Fibroblast of the conjunctiva (primary cell): ENCODE measurements at places on chromosomes 5 and 9.

GRCh38 chr5:36452424-36453006, 150.8 kb upstream of the RANBP3L start:
- no peak for DNase-seq

DNA sequence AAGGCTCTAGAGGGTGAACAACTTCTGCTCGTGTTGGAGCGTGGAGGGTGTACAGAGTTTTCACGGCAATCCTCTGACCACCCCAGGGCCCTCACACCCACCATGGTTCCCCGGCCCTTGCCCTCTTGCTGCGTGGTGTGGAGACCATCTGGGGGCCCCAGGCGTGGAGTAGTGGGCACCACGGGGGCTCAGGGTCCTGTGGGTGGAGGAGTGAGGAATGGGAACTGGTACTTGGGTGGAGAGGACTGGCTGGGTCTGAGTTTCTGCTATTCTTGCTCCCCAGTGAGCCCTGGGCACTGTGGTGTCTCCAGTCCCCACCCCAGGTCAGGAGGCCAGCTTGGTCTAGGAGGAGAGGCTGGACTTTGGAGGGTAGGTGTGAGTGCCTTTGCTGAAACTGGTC, 21.9 kb upstream of the TRIM52 start:
- no peak for DNase-seq

GRCh38 chr9:75451505-75451904, 363.2 kb downstream of the OSTF1 start:
- DNase-seq: no peak

DNA sequence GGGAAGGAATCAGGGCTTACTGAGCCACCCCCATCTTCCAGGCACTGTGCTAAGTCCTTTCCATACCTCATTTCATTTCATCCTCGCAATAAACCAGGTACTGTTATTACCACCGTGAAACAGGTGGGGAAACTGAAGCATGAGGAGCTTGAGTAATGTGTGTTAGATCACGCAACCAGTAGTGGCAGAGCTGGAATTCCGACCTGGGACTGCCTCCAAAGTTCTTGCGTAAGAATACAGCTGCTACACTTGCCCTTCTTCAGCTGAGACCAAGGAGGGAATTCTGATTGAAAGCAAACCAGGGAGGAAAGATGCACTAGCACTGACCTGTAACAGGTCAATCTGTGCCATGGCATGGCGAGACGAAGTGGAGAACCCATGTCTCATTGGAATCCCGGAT, 113.4 kb upstream of the MSX2 start:
- peak; percentile 14 for DNase-seq

DNA sequence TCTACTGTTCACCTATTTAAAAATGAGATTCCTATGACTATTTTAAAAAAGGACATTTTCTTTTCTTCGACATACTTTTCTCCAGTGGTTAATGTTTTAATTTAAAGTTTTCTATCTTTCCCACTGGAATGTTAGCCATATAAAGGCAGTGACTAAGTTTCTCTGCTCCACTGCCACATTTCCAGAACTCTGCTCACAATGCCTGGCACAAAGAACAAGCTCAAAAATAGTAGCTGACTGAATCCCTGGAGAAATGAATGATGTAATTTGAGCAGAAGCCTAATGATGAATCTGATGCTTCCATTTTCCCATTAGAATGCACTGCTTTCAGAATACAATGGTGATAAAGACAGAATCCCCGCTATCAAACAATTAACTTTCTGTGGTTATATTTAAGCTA, 817.8 kb downstream of the MTRR start:
- DNase-seq: peak; percentile 32

GRCh38 chr5:103031607-103032006, 88.3 kb downstream of the GIN1 start:
- no peak for DNase-seq

DNA sequence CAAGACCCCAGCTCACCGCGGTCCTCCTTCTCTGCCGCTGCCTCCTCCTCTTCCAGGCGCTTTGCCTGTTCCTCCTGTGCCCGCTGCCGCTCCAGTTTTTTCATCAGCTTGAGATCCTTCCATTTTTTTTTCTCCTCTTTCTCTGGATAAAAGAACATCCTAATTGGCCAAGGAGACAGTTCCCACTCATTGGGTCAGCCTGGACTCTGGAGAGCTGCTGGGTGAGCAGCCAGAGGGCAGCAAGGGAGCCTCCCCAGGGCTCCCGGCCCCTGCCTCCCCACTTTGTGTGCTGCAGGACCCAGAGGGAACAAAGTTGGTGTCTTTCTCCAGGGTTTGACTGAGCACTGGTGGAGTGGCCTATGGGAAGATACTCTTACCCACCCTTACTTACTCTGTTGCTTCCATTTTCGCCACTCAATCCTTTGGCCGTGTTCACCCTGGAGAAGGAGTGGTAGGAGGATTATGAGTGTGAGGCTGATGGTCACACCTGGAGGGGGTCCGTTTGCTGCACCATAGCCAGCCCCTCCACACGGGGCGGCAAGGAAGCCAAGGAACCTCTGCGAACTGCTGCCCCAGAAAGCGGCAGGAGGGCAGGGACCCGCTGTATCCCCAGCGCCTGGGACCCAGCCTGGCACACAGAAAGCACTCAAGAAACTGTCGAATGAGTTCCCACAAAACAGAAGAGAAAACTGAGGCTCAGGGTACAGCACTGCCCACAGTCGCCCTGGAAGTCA, 708 bp downstream of the SPOUT1 start:
- DNase-seq: no peak

GRCh38 chr9:128969491-128969890, 22.0 kb downstream of the NUP188 start:
- DNase-seq: no peak

- no peak for DNase-seq
Observed at GRCh38 chr5:146040527-146040926, 64.8 kb downstream of the PLAC8L1 start.

DNA sequence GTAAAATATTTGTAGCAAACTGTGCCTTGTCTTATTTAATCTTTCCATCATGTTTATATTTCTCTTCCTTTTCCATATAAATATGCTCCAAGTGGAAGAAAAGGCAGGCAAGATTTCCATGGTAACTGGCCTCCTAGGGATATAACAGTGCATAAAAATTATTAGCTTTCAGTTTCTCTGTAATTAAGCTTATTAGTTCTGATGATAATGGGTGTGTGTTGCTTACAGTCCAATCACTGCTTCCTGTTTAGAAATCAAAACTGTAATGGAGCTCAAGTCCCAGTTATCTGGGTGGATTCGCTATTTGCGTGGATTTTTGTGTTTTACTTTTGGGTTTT, 213.0 kb downstream of the PJA2 start:
- DNase-seq: no peak

DNA sequence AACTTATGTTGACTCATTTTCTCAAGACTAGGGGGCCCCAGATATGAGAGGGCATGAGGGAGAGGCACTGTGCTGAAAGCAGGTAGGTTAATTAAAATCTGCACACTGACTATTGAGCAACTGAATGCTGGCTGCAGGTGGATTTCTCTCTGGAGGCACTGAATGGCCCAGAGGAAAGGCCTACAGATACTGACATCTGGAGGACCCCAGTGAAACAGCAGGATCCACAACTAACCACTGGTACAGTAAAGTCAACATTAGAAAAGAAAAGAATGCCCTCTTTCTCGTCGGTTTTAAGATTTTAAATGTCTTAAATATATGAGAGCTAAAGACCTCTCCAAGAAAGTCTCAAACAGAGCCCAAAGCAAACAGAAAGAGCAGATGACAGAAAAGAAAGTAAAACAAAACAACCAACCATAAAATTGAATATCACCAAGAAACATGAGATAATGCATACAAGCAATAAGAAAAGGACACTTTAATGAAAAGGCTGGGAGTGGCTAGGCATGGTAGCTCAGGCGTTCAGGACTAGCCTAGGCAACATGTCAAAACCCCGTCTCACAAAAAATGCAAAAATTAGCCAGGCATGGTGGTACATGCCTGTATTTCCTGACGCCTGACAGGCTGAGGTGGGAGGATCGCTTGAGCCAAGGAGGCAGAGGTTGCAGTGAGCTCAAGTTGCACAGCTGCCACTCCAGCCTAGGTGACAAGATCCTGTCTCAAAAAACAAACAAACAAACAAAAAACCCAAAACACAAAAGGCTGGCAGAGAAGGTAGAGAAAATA, 43.3 kb downstream of the PUM3 start:
- no peak for DNase-seq

DNA sequence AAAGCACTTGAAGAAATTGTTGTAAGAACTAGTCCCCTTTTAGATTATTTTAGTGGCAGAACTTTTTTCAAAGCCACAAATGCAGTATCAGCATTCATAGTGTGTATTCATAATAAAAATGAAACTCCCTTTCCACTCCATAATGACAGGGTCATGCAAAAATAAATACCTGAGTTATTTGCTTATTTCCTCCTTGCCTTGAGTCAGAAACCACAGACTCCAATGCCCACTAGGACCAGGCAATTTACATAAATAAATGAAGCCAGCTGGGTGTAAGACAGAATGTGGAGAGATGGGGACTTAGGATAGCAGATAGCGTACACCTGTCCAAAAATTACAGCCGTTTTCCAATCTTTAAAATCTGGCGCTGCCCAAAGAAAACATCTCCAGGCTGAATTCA, 417.8 kb downstream of the TMEM161B start:
- DNase-seq: no peak

DNA sequence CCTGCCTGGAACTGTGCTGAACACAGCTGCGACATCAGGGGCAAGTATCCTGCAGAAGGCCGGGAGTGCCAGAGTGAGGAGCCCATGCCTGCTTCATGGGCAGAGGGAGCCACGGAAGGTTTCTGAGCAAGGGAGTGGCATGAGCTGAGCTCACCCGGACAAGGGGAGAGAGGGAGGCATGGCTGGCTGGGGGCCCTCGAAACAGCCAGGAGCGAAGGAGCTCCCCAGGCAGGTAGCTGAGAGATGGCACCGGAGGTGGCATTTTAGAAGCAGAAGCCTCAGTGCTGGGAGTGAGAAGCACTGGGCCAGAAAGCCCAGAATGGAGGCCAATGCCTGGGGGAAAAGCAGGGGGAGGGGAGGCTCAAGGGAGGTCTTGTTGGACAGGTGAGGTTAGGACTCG, 56.9 kb upstream of the SARDH start:
- DNase-seq: no peak

DNA sequence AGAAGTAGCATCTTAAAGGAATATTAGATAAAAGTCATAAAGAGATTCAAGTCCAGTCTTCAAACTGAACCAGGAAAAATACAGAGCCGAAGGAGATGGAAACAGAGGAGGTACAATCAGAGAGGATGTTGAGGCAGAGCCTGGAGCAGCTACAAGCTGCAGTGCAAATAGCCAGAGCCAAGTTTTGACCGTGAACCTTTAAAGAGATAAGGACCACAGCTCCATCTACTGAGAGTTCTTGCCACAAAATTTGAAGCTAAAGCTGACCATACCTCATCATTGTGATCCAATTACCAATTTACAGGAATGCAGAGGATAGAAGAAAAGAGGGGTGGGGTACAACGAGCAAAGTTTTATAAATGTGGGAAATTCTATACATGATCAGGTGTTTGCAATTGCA, 10.4 kb upstream of the DEPDC1B start:
- no peak for DNase-seq

- no peak for DNase-seq
Observed at GRCh38 chr5:96624596-96624995, 37.6 kb upstream of the CAST start.

- no peak for DNase-seq
Observed at GRCh38 chr9:95433096-95433819, 83.5 kb downstream of the PTCH1 start.

GRCh38 chr9:98104445-98104881, 14.6 kb downstream of the TRIM14 start:
- DNase-seq: no peak

GRCh38 chr9:99415606-99416005, 193.5 kb downstream of the SEC61B start:
- DNase-seq: no peak

- DNase-seq: no peak
Observed at GRCh38 chr5:131758520-131758900, 38.3 kb downstream of the FNIP1 start.

DNA sequence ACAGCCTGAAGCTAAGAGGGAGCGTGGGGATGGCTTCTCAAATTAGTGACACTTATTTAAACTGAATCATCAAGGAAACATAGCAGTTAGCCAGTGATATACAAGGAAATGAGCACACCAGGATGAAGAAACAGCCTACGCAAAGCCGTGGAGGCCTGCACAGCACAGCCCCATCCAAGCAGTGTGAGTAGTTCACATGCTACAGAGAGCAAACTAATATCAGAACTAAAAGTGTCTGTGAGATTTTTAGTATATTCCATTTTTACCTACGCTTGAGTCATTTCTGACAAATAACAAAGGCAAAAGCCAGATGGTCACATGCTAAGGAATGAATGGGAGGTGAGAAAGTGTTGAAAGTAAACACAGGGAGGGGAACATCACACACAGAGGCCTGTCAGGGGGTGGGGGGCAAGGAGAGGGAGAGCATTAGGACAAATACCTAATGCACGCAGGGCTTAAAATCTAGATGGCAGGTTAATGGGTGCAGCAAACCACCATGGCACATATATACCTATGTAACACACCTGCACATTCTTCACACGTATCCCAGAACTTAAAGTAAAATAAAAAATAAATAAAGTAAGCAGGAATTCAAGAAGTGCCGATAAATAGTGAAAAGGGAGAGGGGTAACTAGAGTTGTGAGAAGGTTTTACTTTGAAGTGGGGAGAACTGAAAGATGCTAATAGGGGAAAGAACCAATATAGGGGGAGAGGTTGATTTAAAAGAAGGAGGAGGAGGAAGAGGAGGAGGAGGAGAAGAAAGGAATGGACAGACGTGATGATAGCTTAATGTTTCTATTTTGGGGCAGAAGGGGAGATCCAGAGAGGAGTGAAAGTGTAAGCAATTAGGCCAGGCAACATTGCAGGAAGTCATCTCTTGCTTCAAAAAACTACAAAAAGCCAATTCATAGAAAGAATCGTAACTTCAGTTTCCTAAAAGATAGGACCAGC, 100.9 kb upstream of the PTGER4 start:
- no peak for DNase-seq

GRCh38 chr9:134175808-134176598, 11.6 kb upstream of the RNU6ATAC start:
- no peak for DNase-seq

- no peak for DNase-seq
Observed at GRCh38 chr9:88972401-88972800, 18.9 kb upstream of the S1PR3 start.

DNA sequence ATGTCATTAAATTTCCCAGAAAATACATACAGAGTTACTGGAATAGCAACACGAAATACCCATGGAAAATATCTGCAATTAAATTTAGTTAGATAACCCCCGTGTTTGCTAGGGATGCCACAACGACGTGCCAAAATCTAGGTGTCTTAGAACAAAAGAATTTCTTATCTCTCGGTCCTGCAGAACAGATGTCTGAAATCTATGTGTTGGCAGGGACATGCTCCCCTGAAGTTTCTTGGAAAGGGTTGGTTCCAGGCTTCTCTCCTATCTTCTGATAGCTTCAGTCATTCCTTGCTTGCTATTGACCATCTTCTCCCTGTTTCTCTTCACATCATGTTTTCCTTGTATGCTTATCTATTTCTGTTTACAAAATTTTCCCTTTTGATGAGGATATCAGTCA, 1067.0 kb downstream of the CDH18 start:
- DNase-seq: no peak

DNA sequence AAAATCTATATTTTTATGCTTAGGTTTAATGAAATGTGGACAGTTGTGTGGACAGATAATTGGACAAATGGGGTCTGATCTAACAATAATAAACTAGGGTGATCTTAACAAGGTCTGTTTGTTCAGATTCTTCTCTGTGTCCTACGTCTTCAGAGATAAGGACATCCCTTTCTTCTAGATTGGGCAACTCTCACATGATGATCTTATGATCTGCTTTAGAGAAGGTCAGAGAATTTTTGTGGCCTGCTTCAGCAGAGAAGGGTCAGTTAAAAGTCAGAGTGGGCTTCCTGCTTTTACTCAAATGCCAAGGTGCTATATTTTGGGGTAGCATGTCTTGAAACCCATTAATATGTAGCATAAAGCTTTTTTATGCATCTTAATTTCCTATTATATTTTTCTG, 63.8 kb upstream of the RGMB start:
- DNase-seq: no peak
